Stimulated activated naive CD4-positive, alpha-beta T cell treated with Interleukin-2 at 50 U/mL for 16 hours (primary cell): ENCODE measurements at places on chromosomes 16 and 17.

DNA sequence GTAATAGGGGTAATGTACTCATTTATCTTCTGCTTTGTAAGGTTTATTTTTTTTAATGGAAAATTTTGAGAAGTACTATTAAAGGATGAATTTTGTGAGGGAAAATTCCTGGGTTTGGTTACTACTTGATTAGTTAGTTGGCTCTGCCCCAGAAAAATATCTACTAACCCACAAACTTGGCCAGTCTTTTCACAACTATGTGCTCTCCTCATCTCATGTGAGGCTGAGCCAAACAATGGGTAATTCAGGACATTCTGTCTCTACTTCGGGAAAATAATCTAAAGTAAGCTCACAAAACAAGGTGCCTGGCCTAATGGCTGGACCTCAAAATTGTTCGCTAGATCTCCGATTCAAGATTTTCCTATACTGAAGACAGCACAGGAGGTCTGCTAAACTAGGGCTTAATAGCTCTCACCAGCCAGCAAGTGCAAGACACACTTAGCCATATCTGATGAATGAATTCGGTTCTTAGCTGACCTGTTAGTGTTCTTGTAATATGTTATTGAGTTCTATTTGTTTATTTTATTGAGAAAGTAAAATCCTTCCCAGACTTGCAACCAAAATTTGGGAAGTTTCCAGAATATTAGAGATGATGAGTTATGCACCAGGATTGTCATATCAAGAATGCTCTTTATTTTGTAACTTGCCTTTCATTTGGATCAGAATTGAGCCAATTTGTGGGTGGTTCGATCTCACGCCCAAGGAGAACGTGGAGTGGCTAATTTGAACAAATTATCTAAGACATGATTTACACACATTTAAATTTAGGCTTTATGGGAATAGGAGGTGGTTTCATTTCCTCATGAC, 5.7 kb downstream of the KCNJ16 start:
- DNase-seq = no peak

- no peak for DNase-seq
These were observed 13.0 kb downstream of the SPIRE2 start for GRCh38 chr16:89841275-89841674.

- no peak for DNase-seq
These were observed 1.2 kb upstream of the NARF start for GRCh38 chr17:82457073-82457928.

GRCh38 chr17:43468691-43469139, 15.1 kb upstream of the DHX8 start:
- DNase-seq = no peak

DNA sequence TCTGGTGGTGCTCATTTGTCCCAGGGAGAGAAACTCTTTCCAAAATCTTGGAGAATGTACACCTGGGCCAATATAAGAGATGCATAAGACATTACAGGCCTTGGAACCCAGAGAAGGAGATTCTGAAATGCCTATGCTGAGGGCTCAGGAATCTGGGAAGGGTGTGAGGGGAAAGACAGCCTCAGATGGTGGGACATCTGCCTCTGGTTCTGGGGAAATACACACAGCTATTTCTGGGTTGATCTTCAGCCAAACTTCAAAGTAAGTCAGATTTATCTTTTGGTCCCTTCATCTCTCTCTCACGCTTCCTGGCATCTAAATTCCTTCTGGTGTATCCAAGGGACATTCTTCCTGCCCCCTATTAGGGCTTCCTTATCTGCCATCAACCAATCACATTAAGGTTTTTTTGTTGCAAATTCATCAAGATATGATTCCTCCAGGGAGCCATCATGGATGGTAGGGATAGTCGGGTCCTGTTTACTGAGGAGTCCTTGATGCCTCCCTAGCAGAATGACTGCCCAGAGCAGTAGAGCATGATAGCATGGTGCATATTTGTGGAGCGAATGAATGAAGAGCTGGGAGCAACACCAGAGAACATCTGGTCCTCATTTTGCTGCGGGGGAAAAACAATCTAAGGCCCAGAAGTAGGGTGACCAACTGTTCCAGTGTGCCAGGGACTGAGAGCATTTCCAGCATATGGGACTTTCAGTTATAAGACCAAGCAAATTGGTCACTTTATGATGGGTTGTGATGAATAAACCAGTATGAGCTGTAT, 35.7 kb upstream of the DYNLL2 start:
- DNase-seq = no peak
